Aorta (tissue), 5 donors: ENCODE measurements at places on chromosomes 6 and 20.

DNA sequence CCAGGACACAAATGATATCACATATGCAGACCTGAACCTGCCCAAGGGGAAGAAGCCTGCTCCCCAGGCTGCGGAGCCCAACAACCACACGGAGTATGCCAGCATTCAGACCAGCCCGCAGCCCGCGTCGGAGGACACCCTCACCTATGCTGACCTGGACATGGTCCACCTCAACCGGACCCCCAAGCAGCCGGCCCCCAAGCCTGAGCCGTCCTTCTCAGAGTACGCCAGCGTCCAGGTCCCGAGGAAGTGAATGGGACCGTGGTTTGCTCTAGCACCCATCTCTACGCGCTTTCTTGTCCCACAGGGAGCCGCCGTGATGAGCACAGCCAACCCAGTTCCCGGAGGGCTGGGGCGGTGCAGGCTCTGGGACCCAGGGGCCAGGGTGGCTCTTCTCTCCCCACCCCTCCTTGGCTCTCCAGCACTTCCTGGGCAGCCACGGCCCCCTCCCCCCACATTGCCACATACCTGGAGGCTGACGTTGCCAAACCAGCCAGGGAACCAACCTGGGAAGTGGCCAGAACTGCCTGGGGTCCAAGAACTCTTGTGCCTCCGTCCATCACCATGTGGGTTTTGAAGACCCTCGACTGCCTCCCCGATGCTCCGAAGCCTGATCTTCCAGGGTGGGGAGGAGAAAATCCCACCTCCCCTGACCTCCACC, 42.2 kb downstream of the SIRPA start:
- H3K4me1 ChIP-seq, result no peaks in the 10 kb centered on the region
- no peak overlapping the region for H3K27ac ChIP-seq
- DNase-seq, result no peak

DNA sequence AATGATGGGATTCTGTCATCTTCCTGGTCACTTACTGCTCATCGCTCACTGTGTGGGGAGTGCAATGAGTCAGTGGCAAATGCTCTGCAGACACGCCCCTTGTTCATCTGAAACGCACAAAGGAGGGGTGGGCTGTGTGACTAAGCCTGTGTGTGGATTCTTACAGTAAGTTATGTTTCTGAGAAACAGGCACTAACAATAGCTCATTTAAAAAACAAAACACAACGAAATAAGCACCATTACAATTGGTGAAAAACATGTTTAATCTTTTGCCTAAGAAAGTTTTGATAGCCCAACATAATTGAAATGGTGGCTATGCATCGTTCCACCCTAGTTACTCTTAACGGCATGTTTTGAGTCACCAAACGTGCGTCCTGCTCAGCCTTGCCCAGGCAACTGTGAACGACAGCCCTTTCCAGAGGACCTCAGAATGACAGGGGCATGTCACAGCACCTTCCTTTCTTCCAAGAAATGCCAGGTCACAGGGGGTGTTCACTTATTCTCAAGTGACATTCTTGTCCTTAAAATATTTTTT, 118.4 kb upstream of the SGK1 start:
- H3K27me3 ChIP-seq, result no peaks in the 10 kb centered on the region
- H3K36me3 ChIP-seq, result no peaks in the 10 kb centered on the region
- H3K4me1 ChIP-seq, result no peaks in the 10 kb centered on the region
- peak; percentile 78 for DNase-seq
- H3K27ac ChIP-seq, result no peak overlapping the region

- H3K36me3 ChIP-seq, result no peaks in the 10 kb centered on the region
- H3K4me3 ChIP-seq, result no peak overlapping the region
- no peaks in the 10 kb centered on the region for H3K27me3 ChIP-seq
Measured at GRCh38 chr6:170007468-170008293, 256.3 kb downstream of the ERMARD start.

- H3K27ac ChIP-seq, result no peak overlapping the region
- no peak overlapping the region for H3K4me3 ChIP-seq
- no peak for DNase-seq
- H3K27me3 ChIP-seq, result no peaks in the 10 kb centered on the region
- no peaks in the 10 kb centered on the region for H3K4me1 ChIP-seq
Measured at GRCh38 chr6:4973415-4973814, 30.4 kb downstream of the RPP40 start.

GRCh38 chr6:98823428-98824161, 10.8 kb upstream of the POU3F2 start:
- H3K4me3 ChIP-seq, result no peak overlapping the region
- H3K27me3 ChIP-seq, result no peaks in the 10 kb centered on the region
- no peak overlapping the region for H3K27ac ChIP-seq
- no peaks in the 10 kb centered on the region for H3K36me3 ChIP-seq
- H3K4me1 ChIP-seq, result no peaks in the 10 kb centered on the region
- no peak for DNase-seq

GRCh38 chr20:10470276-10470675, 35.2 kb downstream of the SLX4IP start:
- H3K4me3 ChIP-seq, result no peak overlapping the region
- no peak overlapping the region for H3K27ac ChIP-seq
- H3K36me3 ChIP-seq, result no peaks in the 10 kb centered on the region
- H3K27me3 ChIP-seq, result no peaks in the 10 kb centered on the region
- H3K4me1 ChIP-seq, result peaks cover 5% of the 10 kb centered on the region

DNA sequence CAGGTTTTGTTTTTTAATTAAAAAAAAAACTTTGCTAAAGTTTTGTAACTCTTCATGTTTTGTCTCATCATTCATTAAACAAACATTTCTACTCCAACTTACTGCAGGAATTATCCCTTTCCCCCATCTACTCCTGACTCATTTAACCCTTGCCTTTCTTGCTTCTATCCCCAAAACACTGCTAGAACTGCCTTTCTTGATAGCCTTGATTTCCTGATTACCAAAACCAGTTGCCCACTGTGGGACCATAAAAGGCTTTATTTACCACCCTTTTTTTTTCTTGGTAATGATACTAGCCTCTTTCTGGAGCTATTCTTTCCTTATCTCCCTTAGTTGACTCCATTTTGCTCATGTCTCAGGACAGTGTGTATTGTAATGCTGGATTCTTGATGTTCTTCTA, 15.3 kb downstream of the AFDN start:
- no peak overlapping the region for H3K4me3 ChIP-seq
- no peaks in the 10 kb centered on the region for H3K36me3 ChIP-seq
- peaks cover 5% of the 10 kb centered on the region for H3K4me1 ChIP-seq
- DNase-seq, result no peak

DNA sequence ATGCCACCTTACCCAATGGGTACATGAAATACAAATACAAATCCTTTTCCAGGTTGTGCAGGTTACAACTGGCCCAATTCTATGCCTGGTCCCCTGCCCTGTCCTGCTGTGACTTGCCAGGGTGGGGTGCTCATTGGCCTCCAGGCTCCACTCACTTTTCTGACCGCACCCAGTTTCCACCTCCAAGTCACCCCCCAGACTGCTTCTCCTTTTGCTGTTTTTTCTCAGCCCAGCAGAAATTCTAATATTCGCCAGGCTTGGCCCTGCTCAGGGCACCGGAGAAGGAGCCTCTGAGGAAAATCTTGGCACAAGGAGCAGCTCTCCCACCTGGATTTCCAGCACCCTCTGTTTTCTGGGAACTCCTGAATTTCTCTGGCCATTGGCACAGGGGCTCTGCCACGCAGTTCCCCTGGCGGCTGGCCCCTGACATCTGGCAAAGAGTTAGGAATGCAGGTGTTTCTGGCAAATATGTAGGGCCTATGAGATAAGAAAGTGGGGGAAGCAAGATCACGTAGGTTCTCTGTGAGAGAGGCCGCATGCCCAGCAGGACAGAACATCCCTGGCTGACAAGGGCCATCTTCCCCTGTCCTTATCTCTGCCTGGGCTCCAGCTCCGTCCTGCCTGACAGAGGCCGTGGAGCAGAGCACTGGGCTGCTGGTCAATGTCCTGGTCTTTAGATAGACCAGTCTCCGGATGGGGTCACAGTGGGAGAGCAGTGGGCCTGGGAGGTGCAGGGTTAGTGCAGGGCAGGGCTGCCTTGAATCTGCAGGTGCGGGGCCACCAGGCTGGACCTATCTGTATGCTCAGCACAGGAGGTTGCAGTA, 2.9 kb upstream of the RAET1E start:
- no peaks in the 10 kb centered on the region for H3K27me3 ChIP-seq
- peak; percentile 53 for DNase-seq
- no peak overlapping the region for H3K27ac ChIP-seq
- peaks cover 3% of the 10 kb centered on the region for H3K4me1 ChIP-seq

- no peaks in the 10 kb centered on the region for H3K4me1 ChIP-seq
- no peak overlapping the region for H3K27ac ChIP-seq
- H3K4me3 ChIP-seq, result no peak overlapping the region
Measured at GRCh38 chr6:155412335-155412734, 43.3 kb downstream of the NOX3 start.

GRCh38 chr6:35831257-35832007, 26.3 kb downstream of the LHFPL5 start:
- H3K36me3 ChIP-seq, result no peaks in the 10 kb centered on the region
- no peak overlapping the region for H3K27ac ChIP-seq
- no peaks in the 10 kb centered on the region for H3K27me3 ChIP-seq
- H3K4me1 ChIP-seq, result no peaks in the 10 kb centered on the region

- no peaks in the 10 kb centered on the region for H3K36me3 ChIP-seq
- H3K4me1 ChIP-seq, result no peaks in the 10 kb centered on the region
- no peak overlapping the region for H3K27ac ChIP-seq
Measured at GRCh38 chr6:39182604-39183003, 46.7 kb downstream of the KCNK5 start.

GRCh38 chr6:118467181-118467580, 80.9 kb upstream of the PLN start:
- no peaks in the 10 kb centered on the region for H3K4me1 ChIP-seq
- H3K36me3 ChIP-seq, result no peaks in the 10 kb centered on the region
- no peaks in the 10 kb centered on the region for H3K27me3 ChIP-seq
- no peak overlapping the region for H3K4me3 ChIP-seq
- no peak for DNase-seq

DNA sequence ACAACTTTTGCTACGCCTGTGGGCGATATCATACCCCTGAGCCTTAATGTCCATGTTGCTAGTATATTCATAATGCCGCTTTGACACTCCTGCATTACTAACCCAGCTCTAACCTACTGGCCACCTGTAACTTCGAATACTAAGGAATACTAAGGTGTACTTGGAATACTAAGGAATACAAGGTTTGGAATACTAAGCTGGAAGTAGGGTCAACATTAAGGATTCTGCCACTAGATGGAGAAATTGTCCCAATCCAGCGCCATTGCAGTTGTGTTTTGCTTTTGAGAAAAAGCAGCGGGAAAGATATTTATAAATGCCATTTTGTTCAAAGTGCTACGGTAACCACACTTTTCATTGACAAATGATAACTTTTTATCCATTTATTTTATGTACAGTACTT, 10.7 kb downstream of the TBXT start:
- H3K36me3 ChIP-seq, result no peaks in the 10 kb centered on the region
- H3K4me3 ChIP-seq, result no peak overlapping the region
- no peak for DNase-seq

- H3K36me3 ChIP-seq, result no peaks in the 10 kb centered on the region
- DNase-seq, result no peak
- H3K4me3 ChIP-seq, result no peak overlapping the region
- peaks cover 2% of the 10 kb centered on the region for H3K4me1 ChIP-seq
- no peaks in the 10 kb centered on the region for H3K27me3 ChIP-seq
Measured at GRCh38 chr6:3769610-3770009, 18.1 kb upstream of the PXDC1 start.

- no peaks in the 10 kb centered on the region for H3K4me1 ChIP-seq
- no peak for DNase-seq
- H3K27ac ChIP-seq, result no peak overlapping the region
- no peak overlapping the region for H3K4me3 ChIP-seq
- no peaks in the 10 kb centered on the region for H3K36me3 ChIP-seq
- no peaks in the 10 kb centered on the region for H3K27me3 ChIP-seq
Measured at GRCh38 chr6:74735304-74735703, 470.5 kb downstream of the COL12A1 start.

DNA sequence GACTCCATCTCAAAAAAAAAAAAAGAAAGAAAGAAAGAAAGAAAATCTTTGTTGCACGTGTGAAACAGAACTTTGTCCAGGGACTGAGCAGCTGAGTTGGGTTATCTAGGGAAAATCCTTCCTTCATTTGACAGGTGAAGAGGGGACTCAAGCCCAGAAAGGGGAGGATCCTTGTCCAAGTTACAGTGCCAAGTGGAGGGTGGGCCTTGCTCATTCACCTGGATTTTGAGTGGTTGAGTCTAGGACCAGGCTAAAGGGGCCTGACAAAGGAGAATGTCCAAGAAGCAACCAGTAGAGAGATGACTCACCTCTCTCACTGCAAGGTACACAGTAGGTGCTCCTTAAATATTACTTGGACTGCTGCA, 2.7 kb downstream of the TGIF2 start:
- peaks cover 1% of the 10 kb centered on the region for H3K36me3 ChIP-seq
- no peaks in the 10 kb centered on the region for H3K4me1 ChIP-seq
- no peak overlapping the region for H3K4me3 ChIP-seq
- H3K27me3 ChIP-seq, result no peaks in the 10 kb centered on the region

DNA sequence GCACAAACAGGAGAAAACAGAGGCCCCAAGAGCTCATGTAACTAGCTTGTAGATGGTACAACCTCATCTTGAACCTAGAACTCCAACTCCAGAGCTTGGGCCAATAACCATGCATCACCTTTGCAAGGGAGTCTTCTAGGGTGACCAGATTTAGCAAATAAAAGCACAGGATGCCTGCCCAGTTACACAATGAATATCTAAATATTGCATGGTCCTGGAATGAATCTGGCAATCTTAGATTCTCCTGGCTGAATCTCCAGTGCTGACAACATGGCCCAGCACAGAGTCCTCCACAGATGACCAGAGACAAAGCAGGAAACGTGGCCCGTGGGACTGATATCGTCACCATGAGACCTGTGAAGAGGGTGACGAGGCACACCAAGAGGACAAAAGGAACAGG, 494.1 kb downstream of the PREX1 start:
- H3K4me3 ChIP-seq, result no peak overlapping the region
- H3K4me1 ChIP-seq, result no peaks in the 10 kb centered on the region
- H3K27me3 ChIP-seq, result no peaks in the 10 kb centered on the region
- no peaks in the 10 kb centered on the region for H3K36me3 ChIP-seq
- no peak overlapping the region for H3K27ac ChIP-seq

DNA sequence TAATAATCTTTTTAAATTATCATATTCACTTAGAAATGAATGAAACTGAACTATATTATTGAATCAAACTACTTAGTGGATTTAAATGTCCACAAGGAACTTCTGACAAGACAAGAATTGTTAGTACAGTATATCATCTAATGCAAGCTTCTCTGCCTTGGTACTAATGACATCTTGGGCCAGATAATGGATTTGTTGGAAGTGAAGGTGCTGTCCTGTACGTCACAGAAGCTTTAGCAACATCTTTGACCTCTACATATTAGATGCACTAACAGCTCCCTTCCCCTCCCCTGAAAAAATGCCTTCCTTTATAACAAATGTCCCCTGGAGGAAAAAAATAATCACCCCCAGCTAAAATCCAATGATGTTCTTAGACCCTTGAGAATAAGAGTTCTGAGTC, 695.8 kb upstream of the EYS start:
- H3K4me1 ChIP-seq, result no peaks in the 10 kb centered on the region
- no peak overlapping the region for H3K4me3 ChIP-seq
- no peak overlapping the region for H3K27ac ChIP-seq
- H3K36me3 ChIP-seq, result no peaks in the 10 kb centered on the region
- H3K27me3 ChIP-seq, result no peaks in the 10 kb centered on the region

- H3K27me3 ChIP-seq, result no peaks in the 10 kb centered on the region
- no peak overlapping the region for H3K27ac ChIP-seq
- no peaks in the 10 kb centered on the region for H3K36me3 ChIP-seq
- no peak overlapping the region for H3K4me3 ChIP-seq
- no peaks in the 10 kb centered on the region for H3K4me1 ChIP-seq
- no peak for DNase-seq
Measured at GRCh38 chr6:156994215-156995076, 217.3 kb downstream of the ARID1B start.

- no peaks in the 10 kb centered on the region for H3K4me1 ChIP-seq
- H3K27ac ChIP-seq, result no peak overlapping the region
- H3K27me3 ChIP-seq, result no peaks in the 10 kb centered on the region
- H3K4me3 ChIP-seq, result no peak overlapping the region
- H3K36me3 ChIP-seq, result no peaks in the 10 kb centered on the region
- no peak for DNase-seq
Measured at GRCh38 chr6:146240322-146240721, 211.5 kb downstream of the GRM1 start.
